CD4-positive, alpha-beta T cell treated with Interleukin-21 for 1 hour (primary cell): ENCODE measurements at places on chromosomes 2 and 18.

GRCh38 chr18:77146249-77147080 is 13.9 kb upstream of the MBP start:
- no peak for DNase-seq

DNA sequence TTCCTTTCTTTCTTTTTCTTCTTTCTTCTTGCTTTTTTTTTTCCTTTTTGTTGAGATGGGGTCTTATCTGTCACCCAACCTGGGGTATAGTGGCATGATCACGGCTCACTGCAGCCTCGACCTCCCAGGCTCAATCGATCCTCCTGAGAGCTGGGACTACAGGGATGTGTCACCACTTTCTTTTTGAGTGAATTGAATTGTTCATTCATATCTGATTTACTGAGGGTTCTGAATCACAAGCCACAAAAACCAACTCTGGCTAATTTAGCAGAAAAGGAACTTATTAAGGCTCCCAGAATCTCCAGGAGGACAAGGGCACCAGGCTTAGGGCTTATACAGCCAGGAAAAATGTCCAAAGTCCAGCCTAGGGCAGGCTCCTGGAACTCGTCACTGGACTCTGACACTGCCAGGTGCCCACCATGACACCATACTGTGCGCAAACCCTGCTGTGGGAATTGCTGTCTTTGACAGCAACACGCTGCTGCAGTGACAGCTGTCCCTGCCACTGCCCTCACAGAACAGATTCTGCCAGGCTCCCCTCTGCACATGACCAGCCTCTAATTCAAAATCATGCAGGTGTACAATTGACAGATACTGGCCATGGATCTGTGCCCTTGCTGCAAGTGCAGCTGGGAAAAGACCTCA is 42.9 kb upstream of the EML6 start:
- no peak for DNase-seq

DNA sequence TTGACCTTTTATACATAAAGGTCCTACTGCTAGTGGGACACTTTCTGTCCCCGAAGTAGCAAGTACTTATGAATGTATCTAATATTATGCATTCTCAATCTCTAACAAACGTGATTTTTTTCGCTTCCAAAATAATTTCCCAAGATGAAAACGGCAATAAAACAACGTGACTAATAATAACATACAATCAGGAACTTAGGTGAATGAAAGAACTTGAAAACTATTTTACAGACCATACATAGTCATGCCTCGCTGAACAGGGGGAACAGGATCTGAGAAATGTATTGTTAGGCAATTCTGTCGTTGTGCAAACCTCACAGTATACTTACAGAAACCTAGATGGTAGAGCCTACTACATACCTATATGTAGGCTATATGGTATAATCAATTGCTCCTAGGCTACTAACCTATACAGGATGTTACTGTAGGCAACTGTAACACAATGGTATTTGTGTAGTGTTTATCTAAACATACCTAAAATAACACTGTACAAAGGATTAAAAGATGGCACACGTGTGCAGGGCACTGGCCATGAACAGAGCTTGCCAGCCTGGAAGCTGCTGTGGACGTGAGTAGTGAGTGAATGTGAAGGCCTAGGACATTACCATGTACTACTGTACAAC is 2.5 kb downstream of the RTN4 start:
- DNase-seq = peak; percentile 13

- no peak for DNase-seq
These were observed 230.5 kb downstream of the PIK3C3 start for GRCh38 chr18:42185486-42185885.

DNA sequence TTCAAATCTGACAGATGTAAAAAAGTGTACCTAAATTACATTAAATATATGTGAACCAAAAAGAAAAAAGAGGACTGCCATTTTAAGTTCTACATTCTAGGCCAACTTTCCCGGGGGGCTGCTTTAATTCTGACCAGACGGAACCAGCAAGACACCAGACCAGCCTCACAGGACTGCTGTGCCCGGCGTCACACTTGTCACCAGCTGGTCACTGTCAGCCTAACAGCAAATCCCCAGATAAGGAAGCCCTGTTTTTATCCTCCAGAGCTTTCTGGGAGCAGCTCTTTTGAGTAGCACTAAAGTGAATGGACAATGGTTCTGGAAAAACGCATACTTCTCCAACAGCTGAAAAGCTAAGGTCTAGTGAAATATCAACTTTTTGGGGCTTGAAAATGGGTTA is 35.6 kb downstream of the CYB5A start:
- DNase-seq = no peak

DNA sequence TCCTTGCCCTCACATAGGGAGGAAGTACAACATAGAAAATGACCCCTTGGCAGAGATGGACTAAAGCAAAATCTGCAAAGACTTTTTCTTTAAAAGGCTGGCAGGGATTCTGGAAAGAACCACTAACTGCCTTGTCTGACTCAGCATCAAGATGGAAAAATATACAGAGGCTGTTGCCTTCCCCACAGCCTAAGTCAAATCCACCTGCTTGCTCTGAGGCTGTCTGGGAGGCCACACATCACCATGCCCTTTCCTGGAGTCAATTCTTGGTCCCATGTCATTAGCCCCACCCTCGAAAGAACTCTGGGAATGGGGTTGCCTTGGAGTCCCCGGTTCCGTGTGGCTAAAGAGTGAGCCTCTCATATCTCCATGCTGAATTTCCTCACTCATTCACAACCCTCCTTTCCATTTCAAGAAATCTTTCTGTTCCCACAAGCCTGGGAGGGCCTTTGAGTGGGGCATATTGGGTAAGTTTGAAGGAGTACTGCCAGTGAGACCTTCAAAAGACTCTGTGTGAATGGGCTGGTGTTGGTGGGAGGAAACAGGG is 39.4 kb downstream of the BMP10 start:
- no peak for DNase-seq

- DNase-seq = no peak
These were observed 93.6 kb downstream of the BABAM2 start for GRCh38 chr2:27984153-27984552.

GRCh38 chr2:106053116-106053515 is 141.0 kb downstream of the UXS1 start:
- DNase-seq = peak; percentile 26

- DNase-seq = no peak
These were observed 55.6 kb downstream of the USP34 start for GRCh38 chr2:61415265-61415664.

- DNase-seq = no peak
These were observed 500.7 kb downstream of the METTL4 start for GRCh38 chr18:2070631-2071030.

GRCh38 chr2:210004881-210005280 is 2.4 kb downstream of the RPE start:
- DNase-seq = no peak

- DNase-seq = no peak
These were observed 33.8 kb downstream of the PARD3B start for GRCh38 chr2:204578928-204579598.

DNA sequence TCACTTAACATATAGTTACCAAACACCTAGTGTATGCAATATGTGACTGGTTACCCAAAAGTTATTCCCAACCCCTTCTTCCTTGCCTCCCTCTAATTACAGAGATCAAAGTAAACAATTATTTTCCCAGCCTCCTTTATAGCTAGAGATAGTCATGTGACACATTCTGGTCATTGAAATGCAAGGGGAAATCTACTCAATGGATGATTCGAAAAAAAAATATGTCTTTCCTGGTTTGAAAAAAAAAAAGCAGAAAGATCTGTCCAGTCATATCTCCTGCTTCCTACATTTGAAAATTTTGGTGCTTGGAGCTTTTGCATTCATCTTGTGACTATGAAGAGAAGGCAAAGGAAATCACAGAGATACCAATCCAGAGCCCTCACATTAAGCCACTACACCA is 27.6 kb upstream of the UGP2 start:
- no peak for DNase-seq
